ENCODE measurements at places on chromosomes 5 and 9. TPM values are rescaled to one million over a fixed set of nuclear protein-coding genes. Genes with fewer than 3 reads are reported as not detected.

- no peak for DNase-seq
Measured at GRCh38 chr9:846852-847251, 5.4 kb downstream of the DMRT1 start.

DNA sequence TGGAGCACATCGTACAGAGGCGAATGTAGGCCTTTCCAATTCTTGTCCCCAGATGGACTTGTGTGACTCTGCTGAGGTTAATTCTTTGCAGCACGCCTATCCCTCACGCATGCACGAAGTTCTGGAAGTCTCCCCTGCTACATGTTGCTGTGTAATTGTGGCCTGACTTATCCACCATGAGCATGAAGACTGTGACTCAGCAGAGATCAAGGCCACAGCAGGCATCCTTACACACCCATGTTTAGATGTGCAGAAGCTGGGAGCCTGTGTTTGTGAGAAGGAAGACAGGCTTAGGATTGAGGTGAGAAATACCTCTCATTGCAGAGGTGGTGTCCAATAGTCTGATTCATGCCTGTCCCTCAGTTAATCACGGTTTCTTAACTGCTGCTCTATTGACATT lies 135.6 kb downstream of the ICE1 start:
- no peak for DNase-seq

DNA sequence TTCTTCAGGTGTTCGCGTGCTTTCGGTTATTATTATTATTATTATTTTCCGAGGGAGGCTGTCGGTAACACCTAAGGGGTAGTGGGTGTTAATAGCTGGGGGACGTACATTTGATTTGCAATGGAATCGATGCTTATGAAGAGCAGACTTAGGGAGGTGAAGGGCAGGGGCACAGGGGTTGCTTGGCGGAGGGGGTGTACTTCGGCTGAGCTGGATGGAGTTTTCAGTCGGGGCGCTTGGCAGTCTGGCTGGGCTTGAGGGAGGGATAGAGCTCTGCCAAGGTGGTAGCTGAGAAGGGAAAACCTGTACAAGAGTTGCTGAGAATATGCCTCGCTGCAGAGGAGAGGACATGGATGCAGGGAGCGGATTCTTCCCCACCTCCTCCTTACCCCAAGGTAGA lies 617 bp upstream of the PTPRD start:
- no peak for DNase-seq

Gene CDX1
- polyA plus RNA-seq: 0.66 TPM

DNA sequence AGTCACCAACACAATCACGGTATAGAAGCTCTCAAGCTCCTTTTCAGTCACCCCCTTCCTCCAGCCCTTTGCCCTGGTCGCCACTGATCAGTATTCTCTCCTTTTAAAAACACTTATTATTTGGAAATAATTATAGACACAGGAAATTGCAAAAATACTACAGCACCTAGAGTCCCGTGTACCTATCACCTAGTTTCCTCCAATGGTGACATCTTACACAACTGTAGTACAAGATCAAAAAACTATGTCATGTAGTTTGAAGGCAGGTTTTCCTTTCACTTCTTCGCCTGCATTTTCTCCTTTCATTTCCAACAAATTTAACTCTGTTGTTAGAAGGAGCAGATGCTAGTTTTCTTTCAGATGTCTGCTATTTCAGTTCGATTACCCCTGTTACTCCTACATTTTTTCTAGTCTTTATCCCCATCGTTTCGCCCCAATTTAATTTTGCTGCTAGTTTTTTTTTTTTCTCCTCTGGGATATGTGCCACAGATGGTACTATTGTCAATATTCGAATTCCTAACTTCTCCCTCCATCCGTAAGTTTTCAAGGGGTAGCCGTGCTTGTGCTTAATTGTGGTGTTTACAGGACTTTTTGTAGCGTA lies 612 bp upstream of the ATG10 start:
- DNase-seq: no peak

Gene AIF1L
- polyA plus RNA-seq: 39.1 TPM

- no peak for DNase-seq
Measured at GRCh38 chr5:9263656-9264055, 282.2 kb downstream of the SEMA5A start.
